ENCODE measurements at places on chromosomes 1 and 21.

DNA sequence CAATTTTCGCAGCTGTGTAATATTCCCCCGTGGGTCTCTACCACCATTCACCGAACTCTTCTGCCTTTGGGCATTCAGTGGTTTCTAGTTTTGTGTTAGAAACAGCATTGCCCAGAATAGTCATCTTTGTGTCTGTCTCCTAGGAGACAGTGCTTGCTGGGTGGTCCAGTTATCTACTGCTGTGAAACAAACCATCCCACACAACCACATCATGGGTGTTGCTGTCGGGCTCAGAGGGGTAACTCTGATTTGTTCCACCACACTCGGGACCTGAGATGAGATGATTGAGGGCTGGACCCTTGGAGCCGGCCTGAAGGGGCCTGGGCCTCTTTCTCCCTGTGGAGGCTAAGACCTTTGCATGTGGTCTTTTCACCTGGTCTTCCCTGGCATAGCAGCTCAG lies 427.2 kb upstream of the VAMP3 start:
- DNase-seq, result no peak

- DNase-seq, result no peak
Observed at GRCh38 chr1:22388671-22389450, 62.8 kb upstream of the ZBTB40 start.

DNA sequence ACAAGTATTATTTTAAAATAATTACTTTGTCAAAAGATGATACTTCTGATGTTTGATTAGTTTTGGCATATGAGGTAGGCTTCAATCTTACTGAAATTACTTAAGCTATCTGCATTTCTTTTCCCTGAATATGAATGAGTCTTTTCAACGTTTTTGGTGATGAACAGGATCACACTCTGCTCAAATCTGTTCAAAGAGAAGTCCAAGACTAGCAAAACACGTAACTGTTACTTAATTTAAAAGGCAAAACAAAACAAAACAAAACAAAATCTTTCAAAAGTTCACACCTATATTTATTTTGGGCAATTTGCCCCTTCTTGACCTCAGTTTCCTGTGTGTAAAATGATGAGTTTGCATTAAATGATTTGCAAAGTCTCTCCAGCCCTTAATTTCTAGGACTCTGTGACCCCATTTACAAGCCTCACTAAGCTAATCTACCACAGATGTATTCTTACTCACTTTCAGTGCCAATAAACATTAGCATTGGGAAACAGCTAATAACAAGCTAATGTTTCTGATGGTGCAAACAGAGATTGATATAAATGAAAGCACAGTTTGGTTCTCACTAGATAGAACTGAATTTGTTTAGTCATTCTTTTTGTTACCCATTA lies 865.4 kb downstream of the LTN1 start:
- DNase-seq, result no peak

DNA sequence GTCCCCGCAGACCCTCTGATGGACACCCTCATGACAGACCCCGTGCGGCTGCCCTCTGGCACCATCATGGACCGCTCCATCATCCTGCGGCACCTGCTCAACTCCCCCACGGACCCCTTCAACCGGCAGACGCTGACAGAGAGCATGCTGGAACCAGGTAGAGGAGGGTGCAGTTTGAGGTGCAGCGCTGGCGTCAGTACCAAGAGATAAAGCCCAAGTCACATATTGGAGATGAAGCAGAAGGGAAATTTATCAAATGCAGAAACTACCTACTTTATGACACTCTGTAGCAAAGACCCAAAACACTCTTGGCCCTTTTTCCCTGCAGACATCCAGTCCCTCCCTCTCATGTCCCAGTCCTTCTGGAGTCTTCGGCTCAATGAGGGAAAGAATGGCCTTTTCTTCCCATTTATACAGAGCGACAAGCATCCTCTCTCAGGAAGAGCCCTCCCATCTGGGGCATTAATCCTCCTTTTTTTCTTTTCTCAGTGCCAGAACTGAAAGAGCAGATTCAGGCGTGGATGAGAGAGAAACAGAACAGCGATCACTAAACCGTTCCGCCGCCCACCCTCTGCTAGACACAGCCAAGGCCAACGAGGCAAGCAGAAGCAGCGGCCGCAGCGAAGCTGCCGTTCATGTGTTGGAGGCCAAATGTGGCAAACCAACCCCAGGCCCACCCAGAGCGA lies 30.8 kb upstream of the KIF1B start:
- no peak for DNase-seq

DNA sequence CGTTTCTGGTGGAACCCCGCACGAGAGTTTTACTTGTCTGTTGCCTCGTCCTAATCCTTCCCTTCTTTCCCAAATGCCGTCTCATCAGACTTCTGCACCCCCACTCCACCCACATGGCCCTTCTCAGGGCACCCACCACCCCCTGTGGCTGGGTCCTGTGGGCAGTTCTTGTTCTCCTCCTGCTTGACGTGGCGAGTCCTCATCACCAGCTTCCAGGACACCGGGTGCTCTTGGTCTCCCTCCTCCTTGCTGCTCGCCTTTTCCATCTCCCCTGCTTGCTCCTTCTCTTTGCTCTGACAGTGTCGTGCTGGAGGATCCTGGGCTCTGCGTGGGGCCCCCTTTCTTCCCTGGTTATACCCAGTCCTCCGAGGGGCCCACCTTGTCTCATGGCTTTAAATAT lies 51.8 kb downstream of the B3GALT5 start:
- no peak for DNase-seq

- DNase-seq, result no peak
Observed at GRCh38 chr1:92186081-92186480, 31.6 kb upstream of the C1orf146 start.

DNA sequence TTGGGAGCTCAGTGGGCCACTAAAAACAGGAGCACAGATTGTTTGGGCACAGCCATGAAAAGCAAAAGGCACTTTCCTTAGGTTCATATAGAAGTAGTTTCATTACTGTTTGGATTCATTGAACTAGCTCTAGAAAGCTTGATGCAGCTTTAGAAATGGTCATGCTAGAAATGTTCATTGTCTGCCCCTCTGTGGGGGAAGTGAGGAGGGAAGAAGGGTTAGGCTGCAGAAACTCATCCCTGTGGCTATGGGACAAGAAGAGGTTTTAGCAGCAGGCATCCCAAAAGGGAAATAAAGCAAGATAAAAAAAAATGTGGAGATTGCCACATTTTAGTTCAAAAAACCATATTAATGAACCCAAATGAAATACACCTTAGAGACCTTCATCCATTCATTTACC lies 359.6 kb upstream of the PTBP2 start:
- DNase-seq, result no peak

Data from cerebellar nuclear complex (tissue), 1 donor.